ENCODE measurements at places on chromosomes 2 and 18.

- no peak for DNase-seq
Observed at GRCh38 chr2:58614219-58614618, 373.1 kb upstream of the FANCL start.

DNA sequence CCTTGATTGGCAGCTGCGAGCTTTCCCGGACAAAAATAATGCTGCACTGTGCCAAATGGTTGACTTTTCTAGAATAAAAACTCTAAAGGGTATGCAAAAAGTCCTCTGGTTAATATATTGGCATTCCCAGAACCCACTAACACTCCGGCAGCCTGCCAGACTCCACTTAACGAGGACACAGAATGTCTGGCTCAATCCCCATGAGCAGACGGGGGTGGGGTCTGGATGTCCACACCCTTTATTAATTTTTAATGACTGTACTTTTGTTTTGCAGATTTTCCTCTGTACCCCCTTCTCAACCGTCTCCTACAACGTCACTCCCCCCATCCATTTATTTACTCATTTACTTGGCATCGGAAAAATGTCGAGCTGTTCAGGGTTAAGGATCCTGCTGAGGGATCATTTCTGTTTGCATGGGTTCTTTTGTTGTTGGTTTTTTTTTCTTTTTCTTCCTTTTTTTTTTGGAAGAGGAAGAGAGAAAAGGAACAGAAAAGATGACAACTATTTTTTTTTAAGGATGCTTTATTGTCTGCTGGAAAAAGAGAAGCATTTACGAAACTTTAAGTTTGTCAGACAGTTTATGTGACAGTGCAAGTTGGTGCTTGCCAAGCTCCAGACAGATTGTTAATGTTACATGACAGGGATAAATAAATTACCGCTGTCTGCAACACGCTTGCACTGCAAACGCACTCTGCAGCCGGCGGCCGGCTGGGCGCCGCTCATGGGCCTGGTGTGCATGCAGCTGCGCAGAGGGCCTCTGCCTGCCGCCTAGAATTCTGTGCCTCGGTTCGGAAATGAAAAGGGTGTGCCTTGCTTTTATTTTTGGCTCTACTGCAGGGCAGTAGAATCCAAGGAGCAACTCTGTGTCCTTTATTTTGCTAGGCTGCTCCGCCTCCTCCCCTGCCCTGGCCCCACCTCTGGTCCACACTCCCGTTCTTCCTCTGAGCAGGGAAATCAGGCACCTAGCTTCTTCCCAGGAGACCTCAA is 3.6 kb downstream of the LDLRAD4 start:
- peak; percentile 79 for DNase-seq

GRCh38 chr2:231059756-231060155 is 3.1 kb downstream of the PSMD1 start:
- DNase-seq = no peak

- no peak for DNase-seq
Observed at GRCh38 chr2:48483506-48483905, 46.4 kb upstream of the STON1 start.

- no peak for DNase-seq
Observed at GRCh38 chr2:218570850-218571249, 2.2 kb downstream of the CNOT9 start.

DNA sequence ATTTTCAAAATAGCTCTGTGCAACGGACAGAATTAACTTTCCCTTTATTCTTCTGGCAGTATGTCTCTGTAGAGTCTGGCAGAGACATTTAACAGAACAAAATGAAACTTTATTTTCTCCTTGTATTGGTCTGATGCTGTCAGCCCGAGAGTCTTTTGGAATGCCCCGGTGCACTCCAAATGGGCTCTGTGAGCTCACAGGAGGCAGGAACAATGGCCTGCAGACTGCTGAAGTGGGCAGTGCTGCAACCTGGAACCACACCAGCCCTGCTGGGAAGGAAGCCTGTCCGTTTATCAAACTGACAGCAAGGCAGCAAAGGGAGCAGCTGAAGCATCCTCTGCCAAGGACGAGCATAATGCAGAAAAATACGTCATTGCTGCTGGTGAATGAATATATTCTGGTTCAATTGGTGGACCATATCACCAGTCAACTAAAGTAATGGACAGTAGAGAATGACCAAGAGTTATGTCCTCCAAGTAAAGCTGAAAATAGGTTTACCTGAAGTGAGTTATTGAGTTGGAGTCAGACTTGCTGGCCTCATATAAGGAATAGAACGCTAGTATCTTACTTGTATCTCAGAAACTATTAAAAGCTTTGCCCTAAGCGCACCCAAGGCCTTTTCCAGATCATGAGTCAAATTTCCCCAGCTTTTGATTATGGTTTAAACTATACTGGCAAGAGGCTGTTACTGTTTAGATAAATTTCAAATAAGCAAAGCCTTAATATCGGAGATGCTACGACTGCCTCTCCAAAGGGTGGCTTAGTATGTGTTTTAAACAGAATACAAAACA is 207.6 kb upstream of the TANK start:
- no peak for DNase-seq

DNA sequence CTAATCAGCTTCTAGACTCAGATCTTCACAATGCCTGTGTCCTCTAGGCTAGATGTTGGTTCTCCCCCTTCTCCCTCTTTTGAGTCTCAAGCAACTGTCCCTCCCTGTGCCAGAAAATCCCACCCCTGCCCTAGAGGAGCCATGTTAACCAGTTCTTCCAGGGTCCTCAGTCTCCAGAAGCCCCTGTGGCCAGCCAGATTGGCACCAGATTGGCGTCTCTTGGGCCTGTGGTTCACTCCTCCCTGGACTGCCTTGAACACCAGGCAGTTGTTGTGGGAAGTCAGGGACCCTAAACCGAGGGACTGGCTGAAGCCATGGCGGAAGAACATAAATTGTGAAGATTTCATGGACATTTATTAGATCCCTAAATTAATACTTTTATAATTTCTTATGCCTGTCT is 36.6 kb downstream of the CYP26B1 start:
- no peak for DNase-seq

DNA sequence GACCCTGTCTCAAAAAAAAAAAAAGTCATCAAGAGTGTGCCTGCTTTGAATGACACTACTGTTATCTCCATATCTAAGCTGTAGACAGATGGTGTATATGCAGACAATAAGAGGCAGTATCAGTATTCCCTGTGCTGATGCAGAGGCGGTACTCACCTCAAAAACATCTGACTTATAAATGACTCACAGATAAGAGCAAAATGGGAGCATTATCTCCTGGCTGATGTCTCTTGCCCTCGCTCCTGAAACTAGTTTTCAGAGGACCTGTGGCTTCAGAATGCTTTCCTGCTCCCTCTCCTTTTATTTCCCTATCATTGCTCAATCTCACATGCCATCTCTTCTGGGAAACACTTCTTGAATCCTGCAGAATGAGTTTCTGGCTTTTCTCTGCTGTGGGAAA is 289.6 kb downstream of the PTPRM start:
- no peak for DNase-seq

DNA sequence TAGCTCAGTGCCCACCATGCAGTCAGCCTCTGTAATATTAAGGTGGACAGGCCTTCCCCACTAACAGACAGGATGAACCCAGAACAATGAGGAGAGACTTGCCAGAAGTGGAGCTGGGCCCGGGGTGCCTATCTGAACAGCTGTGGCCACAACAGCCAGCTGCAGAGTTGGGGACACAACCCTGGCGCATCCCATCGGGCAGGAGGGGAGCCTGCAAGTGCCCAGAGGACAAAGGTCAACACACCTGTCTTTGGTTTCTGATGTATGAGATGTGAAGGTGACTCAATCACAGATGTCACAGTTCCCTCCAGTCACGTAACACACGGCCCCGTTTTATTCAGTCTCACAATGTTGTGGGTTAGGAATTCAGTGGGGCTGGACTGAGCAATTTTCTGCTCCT is 48.2 kb upstream of the TAF1B start:
- no peak for DNase-seq

DNA sequence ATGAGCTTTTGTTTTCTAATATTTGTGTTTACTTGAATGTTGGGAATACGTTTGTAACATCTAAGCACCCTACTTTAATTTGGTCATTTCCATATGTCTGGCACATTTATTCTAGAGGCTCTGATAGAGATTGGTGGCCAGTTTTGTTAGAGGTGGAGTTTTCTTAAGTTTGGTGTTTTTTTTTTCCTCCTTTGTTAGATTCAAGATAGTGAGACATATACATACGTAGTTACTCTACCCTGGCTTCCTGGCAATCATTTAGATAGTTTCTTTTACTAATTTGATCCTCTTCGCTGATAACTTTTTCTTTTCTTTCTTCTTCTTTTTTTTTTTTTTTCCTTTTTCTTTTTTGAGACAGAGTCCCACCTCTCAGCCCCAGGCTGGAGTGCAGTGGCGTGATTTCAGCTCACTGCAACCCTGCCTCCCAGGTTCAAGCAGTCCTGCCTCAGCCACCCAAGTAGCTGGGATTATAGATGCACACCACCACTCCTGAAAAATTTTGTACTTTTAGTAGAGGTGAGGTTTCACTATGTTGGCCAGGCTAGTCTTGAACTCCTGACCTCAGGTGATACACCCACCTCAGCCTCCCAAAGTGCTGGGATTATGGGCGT is 26.6 kb downstream of the SMCHD1 start:
- no peak for DNase-seq

- DNase-seq = no peak
Observed at GRCh38 chr2:222037211-222037610, 261.6 kb downstream of the PAX3 start.

- no peak for DNase-seq
Observed at GRCh38 chr2:19187323-19188020, 171.0 kb downstream of the OSR1 start.

- DNase-seq = no peak
Observed at GRCh38 chr2:161998857-161999256, 75.2 kb downstream of the DPP4 start.

- DNase-seq = no peak
Observed at GRCh38 chr2:47530105-47530760, 127.3 kb downstream of the MSH2 start.

DNA sequence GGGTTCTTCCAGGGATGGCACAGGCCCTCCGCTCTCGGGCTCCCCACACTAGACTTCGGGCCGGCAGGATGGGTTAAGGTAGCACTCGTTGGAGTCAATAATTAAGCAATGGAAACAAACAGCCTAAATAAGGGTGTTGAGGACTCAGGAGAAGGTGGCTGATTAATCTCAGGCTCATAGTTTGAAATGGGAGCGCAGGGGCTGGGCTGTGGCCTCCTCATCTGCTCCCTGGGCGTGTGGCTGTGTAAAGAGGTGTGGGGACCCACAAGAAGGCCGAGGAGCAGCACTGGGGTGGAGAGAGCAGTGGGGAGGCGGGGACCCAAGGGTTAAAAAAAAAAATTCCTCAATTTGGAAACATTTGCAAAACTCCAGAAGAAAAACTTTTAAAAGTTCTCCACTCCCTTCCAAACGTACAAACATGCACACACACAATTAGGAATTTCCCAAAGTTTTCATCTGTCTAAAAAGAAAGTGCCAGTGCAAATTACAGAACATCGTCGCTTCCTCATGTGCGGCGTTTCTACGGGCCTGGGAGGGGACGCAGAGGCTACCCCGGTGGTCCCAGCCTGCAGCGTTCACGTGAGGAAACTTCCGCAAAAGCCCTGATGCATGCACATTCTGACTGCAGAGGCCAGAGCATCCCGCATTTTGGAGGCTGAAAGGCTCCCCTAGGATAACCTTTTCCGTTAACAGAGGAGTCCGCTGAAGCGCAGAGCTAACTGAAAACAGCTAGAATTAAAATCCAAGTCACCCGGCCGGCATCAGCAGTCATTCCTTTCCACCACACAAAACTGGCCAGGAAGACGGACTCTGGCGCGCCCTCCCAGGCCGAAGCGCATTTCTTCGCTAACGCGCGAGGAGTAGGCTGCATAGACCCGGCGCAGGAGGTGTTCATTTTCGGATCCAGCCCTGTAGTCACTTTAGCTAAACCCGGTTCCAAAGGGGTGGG is 1.0 kb upstream of the TUBB6 start:
- DNase-seq = no peak

GRCh38 chr2:215577356-215577755 is 141.5 kb upstream of the FN1 start:
- no peak for DNase-seq

DNA sequence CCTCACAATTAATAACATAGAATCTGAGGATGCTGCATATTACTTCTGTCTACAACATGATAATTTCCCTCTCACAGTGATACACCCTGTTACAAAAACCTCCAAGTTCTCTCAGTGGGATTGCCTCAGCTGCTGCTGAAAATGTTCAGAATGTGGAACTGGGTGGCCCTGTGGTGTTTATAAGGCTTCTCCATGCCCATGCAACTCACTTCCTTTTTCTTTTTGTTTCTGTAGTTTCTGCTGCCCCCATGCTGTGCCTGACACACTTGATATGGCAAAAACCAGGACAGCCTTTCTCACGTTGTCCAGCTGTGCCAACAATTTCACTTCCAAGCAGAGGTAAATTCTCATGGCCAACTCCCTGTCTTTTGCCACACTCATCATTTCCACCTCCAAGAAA is 206.2 kb downstream of the RPIA start:
- no peak for DNase-seq

DNA sequence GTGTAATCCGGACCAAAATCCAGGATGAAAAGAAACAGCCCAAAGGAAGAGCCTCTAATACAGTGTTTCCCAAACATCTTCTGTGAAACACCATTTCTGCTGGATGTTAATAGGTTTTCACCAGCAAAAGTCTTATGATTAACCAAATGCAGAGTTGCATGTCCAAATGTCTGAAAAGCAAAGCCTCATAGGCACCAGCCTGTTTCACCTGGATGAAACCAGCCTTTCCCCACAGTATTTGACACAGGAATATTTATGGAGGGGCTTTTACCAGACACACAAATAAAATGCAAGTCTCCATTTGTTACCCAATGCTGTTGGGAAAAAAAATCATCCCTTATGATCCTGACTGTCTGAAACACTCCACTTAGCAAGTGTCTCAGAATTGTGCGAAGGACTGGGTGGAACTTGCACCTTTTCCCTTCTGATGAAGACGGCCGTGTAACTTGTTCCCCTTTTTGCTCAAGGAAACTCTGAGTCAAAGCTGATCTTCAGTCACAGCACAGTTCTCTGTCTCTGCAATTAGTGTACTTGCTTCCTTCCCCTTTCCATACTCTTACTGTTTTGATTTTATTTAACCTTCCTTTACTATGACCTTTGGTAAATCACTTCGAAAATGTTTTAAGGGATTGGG is 70.3 kb upstream of the IL1R2 start:
- no peak for DNase-seq

DNA sequence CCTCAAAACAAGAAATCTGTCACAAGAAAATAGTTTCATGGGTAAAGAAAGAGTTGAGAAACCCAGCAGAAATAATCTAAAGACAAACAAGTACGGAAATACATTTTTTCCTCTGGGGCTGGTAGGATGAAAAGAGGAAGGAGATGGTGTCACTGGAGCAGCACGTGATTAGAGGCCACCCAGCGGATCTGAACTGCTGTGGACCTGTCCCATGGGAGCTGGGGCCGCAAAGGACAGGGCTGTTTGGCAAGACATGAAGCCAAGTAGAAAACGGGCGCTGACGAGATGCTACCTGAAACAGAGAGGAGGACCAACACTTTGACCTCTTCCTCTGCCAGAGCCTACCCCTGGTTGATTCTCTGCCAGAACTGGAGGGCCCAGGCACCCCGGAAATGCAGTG is 295.4 kb upstream of the ATP5MC3 start:
- no peak for DNase-seq

GRCh38 chr2:118055512-118056164 is 32.6 kb upstream of the INSIG2 start:
- DNase-seq = no peak

- peak; percentile 18 for DNase-seq
Observed at GRCh38 chr18:70421471-70422390, 132.9 kb downstream of the SOCS6 start.

All from BE2C (cell line).